AG09319 (cell line): ENCODE measurements at places on chromosomes 5 and 9.

DNA sequence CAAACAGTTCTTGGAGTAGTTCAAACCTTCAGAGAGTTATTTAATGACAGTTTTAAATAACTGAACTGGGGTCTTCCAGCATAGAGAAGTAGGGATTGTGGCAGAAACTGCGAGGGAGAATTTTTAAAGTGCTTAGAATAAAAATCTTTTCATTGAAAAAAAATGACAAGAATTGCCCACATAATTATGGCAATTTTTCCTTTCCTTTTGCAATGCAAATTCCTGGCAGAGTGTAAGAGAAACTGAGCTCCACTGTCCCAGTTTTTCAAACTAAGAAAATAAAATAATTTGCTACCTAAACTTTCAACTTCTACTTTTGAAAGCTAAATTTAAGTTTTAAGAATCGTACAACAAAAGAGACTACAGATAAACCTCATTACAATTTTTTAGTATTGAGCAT, 2.3 kb upstream of the PTGER4 start:
- DNase-seq, result no peak

DNA sequence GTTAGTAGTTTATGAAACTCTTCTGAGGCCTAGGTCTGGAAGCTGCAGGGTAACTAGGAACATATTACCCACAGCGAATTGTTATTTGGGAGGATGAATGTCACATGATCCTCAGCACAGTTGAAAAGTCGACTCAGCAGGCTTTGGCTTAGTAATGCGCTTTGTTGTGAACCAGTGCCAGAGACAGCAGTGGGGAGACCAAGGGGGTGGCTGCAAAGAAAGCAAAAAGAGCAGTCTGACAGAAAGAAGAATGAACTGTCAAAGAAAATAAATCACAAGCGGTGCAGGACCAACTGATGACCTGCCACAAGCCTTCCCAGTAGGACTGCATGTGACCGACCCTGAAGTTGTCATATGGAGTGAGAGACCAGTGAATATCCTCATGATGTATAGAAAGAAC, 170.0 kb downstream of the CCDC171 start:
- no peak for DNase-seq

GRCh38 chr9:12652973-12653372, 40.2 kb upstream of the TYRP1 start:
- no peak for DNase-seq

DNA sequence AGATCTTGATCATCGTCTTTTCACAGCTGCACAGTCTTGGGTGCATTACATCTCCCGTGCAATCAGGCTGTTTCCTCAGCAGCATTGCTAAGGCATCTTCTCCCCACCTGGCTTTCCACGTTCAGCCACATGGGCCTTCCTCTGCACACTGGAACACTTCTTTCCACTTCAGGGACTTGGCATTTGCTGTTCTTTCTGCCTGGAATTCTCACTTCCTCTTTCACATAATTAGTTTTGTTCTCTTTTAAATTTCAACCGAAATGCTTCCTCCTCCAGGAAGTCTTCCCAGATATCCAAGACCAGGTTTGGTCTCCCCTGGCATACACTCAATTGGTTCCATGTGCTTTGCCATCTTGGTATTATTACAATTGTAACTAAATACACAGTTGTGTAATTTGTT, 43.8 kb downstream of the WHRN start:
- DNase-seq, result no peak

- DNase-seq, result no peak
Measured at GRCh38 chr9:9142001-9142400, 1342.4 kb upstream of the DMAC1 start.

DNA sequence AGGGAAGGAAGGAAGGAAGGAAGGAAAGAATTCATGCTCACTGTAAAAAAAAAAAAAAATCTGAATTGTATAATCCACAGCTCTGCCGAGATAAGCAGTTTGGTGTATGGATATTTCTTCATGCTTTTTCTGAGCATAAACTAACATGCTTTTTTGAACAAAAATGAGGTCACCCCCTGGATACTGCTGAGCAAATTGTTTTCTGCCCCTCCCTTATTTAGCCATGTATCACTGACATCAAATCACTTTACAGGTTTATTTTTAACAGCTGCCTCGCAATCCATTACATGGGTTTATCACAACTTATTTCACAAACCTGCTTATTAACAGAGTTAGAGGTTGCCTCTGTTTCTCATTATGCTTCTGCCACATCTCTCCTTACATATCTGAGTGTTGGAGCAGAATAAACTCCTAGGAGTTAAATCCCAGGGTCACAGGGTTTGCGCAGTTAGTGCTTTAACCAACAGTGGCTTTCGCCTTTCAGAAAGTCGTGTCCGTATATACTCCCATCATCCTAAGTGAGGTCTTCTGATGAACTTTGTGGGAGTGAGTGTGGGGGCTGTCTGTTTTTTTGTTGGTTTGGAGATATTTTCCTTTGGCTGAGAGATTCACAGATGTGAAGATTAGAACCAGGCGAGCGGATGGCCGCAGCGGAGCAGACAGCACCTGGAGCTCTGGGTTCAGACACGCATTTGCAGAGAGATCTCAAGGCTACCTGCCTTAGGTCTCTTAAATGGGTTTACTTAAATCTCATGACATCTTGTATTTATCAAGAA, 57.7 kb downstream of the AK8 start:
- DNase-seq, result no peak

DNA sequence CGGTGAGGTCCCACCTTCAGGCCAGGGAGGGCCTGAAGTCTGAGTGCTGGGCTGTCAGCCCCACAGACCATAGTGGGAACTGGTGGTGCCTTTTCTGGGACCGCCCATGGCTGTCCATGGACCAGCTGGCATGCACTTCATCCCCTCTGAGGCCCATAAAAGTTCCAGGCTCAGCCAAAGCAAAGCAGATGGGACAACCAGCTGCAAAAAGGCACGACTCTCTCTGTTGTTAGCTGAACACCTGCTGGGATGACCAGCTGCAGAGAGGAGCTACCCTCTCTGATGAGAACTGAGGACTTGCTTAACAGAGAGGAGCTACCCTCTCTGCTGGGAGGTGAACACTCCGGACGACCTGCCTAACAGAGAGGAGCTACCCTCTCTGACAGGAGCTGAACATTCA, 844.3 kb upstream of the DMAC1 start:
- no peak for DNase-seq

DNA sequence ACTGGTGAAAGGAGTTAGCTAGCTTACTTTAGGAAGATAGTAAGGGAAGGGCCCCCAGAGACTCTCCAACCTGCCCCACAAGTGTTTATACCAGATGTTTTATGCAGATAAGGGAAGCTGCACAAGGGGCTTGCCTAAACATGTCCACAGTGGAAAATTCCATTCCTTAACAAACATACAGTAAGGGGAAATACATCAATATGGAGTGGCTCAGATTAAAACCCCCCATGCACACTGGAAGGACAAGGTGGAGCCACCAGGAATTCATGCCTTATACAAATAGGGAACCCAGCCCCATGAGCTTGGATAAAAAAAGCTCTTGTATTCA, 106.3 kb upstream of the GPBP1 start:
- no peak for DNase-seq

GRCh38 chr5:150703762-150704161, 2.9 kb upstream of the RBM22 start:
- no peak for DNase-seq

GRCh38 chr5:108531367-108532128, 149.7 kb upstream of the FBXL17 start:
- DNase-seq, result no peak

DNA sequence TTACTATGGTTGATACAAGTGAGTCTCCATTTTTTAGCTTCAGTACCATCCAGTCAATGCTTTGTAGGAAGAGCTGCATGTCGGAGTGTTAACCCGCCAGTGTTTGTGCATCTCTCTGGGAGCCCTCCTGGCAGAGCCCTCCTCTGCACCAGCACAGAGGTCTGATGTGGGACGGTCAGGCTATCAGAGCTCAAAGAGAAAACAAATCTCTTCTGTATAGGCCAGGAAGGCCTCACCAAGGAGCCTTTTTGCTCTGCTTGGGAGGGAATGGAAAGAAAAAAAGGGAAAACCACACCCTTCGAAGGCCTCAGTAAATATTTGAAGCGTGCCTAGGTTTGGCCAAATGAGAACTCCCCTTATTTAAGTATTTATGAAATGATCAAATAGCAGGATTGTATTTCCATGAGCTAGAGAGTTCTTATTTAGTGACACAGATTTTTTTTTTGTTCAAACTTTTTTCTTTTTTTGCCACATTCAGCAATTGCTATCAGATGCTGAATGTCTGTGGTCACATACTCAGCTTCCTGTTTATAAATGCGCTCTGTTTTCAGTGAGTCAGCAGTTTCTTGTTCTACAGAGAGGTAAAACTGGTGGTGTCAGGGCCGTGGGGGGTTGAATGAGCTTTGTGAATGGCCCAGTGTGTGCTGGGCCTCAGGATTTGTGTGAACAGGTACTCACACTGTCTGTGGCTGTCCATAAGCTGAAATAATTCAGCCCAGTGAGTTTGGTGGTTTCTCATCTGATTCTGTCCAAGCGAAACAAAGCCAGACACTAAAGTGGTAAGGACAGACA, 226.6 kb downstream of the SNX18 start:
- DNase-seq, result peak; percentile 97

- no peak for DNase-seq
Measured at GRCh38 chr9:71647094-71647591, 121.2 kb downstream of the CEMIP2 start.

GRCh38 chr9:113566016-113566711, 102.6 kb downstream of the RGS3 start:
- DNase-seq, result no peak

GRCh38 chr9:86721843-86722705, 225.2 kb downstream of the GAS1 start:
- peak; percentile 92 for DNase-seq

GRCh38 chr5:58849921-58850667, 267.2 kb downstream of the RAB3C start:
- DNase-seq, result no peak

GRCh38 chr9:8825585-8826147, 1026.1 kb upstream of the DMAC1 start:
- DNase-seq, result no peak

GRCh38 chr5:1028481-1029281, 20.1 kb downstream of the NKD2 start:
- no peak for DNase-seq

GRCh38 chr9:21711504-21711903, 90.9 kb upstream of the MTAP start:
- peak; percentile 20 for DNase-seq

- no peak for DNase-seq
Measured at GRCh38 chr9:14627513-14627912, 65.7 kb downstream of the ZDHHC21 start.

DNA sequence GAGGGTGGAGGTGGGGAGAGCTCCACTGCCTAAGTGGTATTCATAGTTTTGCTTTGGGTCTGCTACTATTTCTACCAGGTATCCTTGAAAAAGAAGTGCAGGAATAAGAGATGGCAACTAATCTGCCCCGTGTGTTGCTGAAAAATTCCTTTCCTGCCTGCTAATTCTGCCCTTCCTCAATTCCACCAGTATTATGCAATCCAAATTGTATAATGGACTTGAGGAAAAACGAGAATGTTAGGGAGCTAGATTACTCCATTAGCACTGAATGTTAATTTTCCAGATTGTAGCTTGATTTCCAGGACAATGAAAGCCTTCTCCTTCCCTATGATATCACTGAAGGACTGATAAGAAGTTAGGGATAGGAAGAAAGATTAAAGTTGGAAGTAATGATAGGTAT, 16.9 kb downstream of the ADAM19 start:
- DNase-seq, result no peak

DNA sequence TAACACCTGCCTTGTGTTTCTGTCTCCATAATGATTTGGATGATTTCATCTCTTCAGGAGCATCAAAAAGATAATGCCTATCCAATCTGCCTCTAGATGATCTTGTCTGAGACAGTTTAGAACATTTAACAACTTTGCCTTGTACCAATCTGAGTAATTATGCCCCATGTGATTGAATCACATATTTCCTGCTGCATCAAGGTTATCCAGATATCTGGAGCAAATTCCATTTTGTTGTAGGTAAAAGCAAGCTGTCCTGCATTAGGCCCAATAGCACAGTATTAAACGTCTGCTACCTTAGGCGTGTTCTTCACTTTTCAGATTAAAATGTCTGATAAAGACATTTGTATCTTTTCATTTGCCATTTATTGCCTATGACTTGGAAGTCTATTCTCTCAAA, 54.1 kb upstream of the MARCHF11 start:
- no peak for DNase-seq

DNA sequence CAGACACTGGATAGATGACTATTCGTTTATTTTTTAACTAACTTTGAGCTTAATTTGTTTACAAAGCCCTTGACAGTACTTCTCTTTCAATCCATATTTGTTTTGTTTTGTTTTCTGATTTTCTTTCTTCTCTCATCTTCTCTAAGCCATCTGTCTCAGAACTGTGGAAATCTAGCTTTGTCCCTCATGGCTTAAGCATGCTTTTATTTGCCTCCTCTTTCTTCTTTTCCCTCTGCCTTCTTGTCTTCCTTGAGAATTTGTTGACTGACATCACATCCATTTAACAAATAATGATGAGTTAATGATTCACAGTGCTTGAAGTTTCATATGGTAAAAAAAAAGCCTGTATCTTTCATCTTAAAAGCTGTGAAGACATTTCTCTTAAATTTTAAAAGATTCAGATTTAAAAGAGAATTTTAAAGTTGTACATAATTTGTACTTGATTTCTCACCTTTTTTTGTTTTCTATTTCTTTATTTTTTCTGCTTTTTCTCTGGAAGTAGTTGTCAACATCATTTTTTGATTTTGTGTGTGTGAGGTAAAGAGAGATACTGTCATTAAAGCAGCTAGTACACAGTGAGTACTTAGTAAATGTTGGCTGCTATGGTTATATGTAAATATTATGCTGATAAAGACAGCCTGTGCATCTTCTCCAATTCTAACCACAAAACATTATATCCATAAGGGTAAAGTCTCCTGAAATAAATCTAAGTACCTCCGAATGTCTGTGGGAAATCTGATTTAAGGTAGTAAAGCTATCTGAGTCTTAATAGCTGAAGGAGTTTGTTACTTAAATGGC, 13.9 kb upstream of the SGCD start:
- DNase-seq, result no peak

- no peak for DNase-seq
Measured at GRCh38 chr5:89071941-89072331, 189.0 kb upstream of the MEF2C start.

GRCh38 chr9:15206903-15207696, 99.9 kb downstream of the TTC39B start:
- DNase-seq, result no peak

- no peak for DNase-seq
Measured at GRCh38 chr5:124670722-124671184, 75.7 kb downstream of the ZNF608 start.

- DNase-seq, result no peak
Measured at GRCh38 chr5:35900972-35901695, 37.3 kb downstream of the CAPSL start.

GRCh38 chr9:129929496-129930125, 94.4 kb downstream of the USP20 start:
- DNase-seq, result no peak

- no peak for DNase-seq
Measured at GRCh38 chr5:110823571-110823970, 84.8 kb downstream of the SLC25A46 start.
